ENCODE measurements at places on chromosomes 5 and 9.

GRCh38 chr5:133246053-133246370 lies 194.2 kb downstream of the HSPA4 start:
- no peak for DNase-seq

DNA sequence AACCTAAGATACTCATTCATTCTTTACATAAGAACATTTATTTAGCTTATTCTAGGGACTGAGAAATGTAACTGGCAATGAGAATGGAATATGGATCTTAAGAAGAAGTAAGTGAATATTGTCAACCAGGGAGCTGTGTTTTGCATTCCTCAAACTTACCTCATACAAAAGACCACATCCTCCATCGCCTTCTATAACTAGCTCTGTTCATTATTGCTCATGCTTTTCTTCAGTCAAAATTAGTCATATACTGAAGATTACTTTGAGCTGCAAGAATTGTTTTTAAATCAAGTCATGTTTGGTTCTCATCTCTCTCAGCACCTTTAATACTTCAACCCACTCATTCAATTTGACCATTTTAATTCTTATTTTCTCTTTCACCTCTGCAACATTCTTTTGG lies 140.3 kb upstream of the RASA1 start:
- no peak for DNase-seq

- DNase-seq = no peak
Observed at GRCh38 chr5:95668216-95668615, 14.6 kb downstream of the SPATA9 start.

DNA sequence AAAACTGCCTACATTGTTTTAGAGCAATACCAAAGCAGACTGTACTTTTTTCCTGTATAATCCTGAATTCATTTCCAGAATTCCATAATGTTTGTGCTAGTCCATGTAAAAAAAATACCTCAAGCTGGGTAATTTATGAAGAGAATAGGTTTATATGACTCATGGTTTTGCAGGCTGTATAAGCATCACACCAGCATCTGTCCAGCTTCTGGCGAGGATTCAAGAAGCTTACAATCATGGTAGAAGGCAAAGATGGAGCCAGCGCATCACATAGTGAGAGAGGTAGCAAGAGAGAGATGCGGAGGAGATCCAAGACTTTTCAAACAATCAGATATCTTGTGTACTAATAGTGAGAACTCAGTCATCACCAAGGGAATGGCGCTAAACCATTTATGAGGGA lies 280.3 kb upstream of the CDH9 start:
- no peak for DNase-seq

DNA sequence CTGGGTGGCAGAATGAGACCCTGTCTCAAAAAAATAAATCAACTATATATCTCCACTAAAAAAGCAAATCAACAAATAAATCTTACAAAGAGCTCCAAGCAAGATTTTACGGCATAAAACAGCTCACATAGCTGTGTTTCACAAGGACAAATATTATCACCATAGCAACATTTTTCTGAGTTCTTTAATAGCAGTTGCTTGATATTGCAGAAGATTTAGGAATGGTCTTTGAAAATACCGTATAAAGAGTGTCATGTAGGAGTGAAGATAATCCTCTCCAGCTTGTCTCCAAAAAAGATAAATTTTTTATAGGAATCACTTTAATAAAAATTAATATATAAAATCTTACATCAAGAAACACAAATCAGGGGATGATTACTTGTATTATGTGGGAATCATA lies 36.6 kb upstream of the MYOT start:
- no peak for DNase-seq
